ENCODE measurements at places on chromosomes 7 and 10.

- DNase-seq: no peak
Measured at GRCh38 chr10:86753051-86753450, 3.4 kb upstream of the BMPR1A start.

DNA sequence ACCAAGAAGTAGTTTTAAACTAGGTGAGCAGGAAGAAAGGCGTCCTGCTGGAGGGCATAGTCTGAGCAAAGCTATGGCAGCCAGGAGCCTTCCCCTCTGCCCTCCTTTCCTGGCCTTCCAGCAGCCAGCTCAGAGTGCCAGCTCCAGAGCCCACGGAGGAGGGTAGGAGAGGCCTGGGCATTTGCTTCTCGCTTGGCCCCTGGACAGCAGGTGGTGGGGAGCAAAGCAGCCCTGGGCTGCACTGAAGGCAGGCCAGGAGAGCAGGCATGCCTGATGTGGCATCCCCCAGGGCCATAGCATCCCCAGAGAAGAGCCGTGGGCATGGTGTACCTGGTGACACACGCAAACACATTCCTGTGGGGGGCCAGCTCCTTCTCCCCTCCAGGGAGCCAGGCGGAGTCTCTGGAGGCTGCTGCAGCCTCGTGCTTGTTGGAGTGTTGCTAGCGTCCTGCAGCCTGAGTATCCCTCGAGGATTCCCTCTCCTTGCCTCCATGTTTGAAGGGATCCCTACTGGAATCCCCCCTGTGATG, 43.9 kb downstream of the CDH23 start:
- no peak for DNase-seq

DNA sequence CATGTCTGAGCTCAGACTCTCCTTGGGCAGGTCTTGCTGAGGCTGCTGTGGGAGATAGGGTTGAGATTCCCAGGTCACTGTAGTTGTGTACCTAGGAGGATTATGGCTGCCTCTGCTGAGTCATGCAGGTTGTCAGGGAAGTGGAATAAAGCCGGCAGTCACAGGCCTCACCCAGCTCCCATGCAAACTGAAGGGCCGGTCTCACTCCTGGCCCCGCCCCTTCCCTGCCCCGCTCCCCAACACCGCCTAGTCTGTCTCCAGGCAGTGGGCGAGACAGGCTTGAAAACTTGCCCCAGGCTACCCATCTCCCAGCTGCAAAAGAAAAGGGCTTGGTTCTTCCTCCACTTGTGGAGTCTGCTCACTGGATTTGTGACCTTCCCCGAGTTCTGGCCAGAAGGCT, 41.6 kb upstream of the SDHAF3 start:
- DNase-seq: no peak

- DNase-seq: no peak
Measured at GRCh38 chr10:91800182-91800581, 2.0 kb downstream of the TNKS2 start.

- DNase-seq: no peak
Measured at GRCh38 chr10:120132811-120133210, 240.3 kb downstream of the SEC23IP start.

- no peak for DNase-seq
Measured at GRCh38 chr10:108905171-108905570, 1018.1 kb downstream of the XPNPEP1 start.

All from T47D (cell line).